ENCODE measurements at places on chromosomes 3 and 15. TPM values are rescaled to one million over a fixed set of nuclear protein-coding genes. Genes with fewer than 3 reads are reported as not detected.
A peak's percentile ranks its signal among the peaks of the same experiment; 100 is the strongest.

GRCh38 chr15:83475551-83475950, 28.4 kb downstream of the SH3GL3 start:
- H3K27ac ChIP-seq = no peak overlapping the region
- H3K4me3 ChIP-seq = no peak overlapping the region
- H3K36me3 ChIP-seq = no peaks in the 10 kb centered on the region
- no peak for DNase-seq
- H3K27me3 ChIP-seq = no peaks in the 10 kb centered on the region
- H3K4me1 ChIP-seq = peaks cover 10% of the 10 kb centered on the region

The OR5K2 gene
- total RNA-seq = not detected

GRCh38 chr15:86505951-86506350, 426.3 kb downstream of the AGBL1 start:
- DNase-seq = no peak
- no peaks in the 10 kb centered on the region for H3K4me1 ChIP-seq
- no peak overlapping the region for H3K27ac ChIP-seq
- no peaks in the 10 kb centered on the region for H3K27me3 ChIP-seq
- no peak overlapping the region for H3K4me3 ChIP-seq

DNA sequence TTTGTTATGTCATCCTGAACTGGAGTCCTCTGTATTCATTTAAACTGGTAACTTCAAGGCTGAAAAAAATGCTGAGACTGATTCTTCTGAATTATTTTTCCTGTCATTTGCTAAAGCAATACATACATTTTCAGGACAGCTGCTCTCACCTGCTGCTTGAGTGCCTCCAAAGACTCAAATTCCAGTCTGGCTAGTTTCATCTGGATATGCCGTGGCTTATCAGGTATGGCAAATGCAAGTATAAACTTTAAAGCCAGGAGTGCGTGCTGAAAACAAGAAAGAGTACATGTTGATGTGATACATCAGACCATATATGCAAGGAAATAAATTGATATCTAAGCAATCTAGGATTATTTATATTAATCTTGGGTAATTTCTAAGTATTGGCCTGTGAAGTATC, 146.1 kb downstream of the SNRK start:
- H3K4me1 ChIP-seq = no peaks in the 10 kb centered on the region
- DNase-seq = no peak
- H3K27me3 ChIP-seq = no peaks in the 10 kb centered on the region
- no peak overlapping the region for H3K4me3 ChIP-seq
- no peak overlapping the region for H3K27ac ChIP-seq

The SNAPC5 gene
- 56.7 TPM for total RNA-seq

GRCh38 chr3:158111861-158112260, 2.0 kb downstream of the RSRC1 start:
- peaks cover 4% of the 10 kb centered on the region for H3K4me1 ChIP-seq
- H3K4me3 ChIP-seq = no peak overlapping the region
- H3K36me3 ChIP-seq = 0 out of 3 replicates have a peak, but pooled peaks cover 3% of the 10 kb centered on the region
- H3K27ac ChIP-seq = peak overlapping the region; percentile 36
- DNase-seq = no peak

The TMEM108 gene
- total RNA-seq = 9.9 TPM

DNA sequence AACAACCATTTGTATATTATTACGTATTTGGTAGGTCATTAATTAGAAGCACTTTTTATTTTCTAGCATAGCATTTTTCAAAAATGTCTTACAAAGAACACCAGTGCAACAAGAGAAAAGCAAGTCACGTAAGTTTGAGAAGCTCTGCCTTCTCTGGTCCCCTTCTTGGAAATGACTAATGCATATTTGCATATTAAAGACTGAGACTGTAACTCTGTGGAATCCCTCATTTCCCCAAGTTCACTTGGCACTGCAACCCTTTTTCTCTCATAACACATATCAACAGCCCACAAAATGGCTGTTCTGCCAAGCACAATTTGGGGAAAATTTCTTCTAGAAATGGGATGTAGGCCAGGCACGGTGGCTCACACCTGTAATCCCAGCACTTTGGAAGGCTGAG, 176.3 kb downstream of the ERC2 start:
- no peaks in the 10 kb centered on the region for H3K4me1 ChIP-seq
- DNase-seq = no peak
- H3K36me3 ChIP-seq = no peaks in the 10 kb centered on the region

DNA sequence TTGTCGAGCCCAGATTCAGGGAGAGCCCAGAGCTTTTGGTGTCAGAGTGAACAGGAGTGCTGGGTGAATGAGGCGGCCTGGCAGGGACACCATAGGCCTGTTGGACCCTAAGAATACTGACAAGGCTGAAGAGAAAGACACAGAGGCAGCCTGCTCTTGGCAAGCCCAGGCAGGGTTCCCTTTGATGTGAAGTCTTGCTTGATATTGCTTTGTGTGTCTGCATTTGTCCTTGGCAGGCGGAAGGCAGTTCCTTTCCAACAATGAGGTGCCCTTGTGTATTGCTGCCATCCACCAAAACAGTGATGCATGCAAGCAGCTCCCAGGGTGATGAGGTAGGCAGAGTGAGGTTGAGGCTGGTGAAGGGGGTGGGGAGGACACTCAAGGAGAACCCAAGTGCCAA, 152.7 kb upstream of the TSC22D2 start:
- no peak overlapping the region for H3K27ac ChIP-seq
- no peak overlapping the region for H3K4me3 ChIP-seq
- H3K36me3 ChIP-seq = no peaks in the 10 kb centered on the region
- H3K4me1 ChIP-seq = no peaks in the 10 kb centered on the region
- H3K27me3 ChIP-seq = no peaks in the 10 kb centered on the region

The SH2D7 gene
- total RNA-seq = not detected

The HMCES gene
- 34.7 TPM for total RNA-seq

The HYKK gene
- total RNA-seq = 3.9 TPM

GRCh38 chr3:53709860-53710674, 136.2 kb downstream of the CHDH start:
- no peaks in the 10 kb centered on the region for H3K27me3 ChIP-seq
- peak; percentile 58 for DNase-seq
- no peak overlapping the region for H3K27ac ChIP-seq
- H3K4me1 ChIP-seq = no peaks in the 10 kb centered on the region
- no peak overlapping the region for H3K4me3 ChIP-seq

GRCh38 chr3:22734756-22735155, 468.4 kb upstream of the UBE2E2 start:
- no peak for DNase-seq
- no peak overlapping the region for H3K4me3 ChIP-seq
- H3K27me3 ChIP-seq = no peaks in the 10 kb centered on the region
- no peaks in the 10 kb centered on the region for H3K36me3 ChIP-seq

The DBR1 gene
- total RNA-seq = 12.4 TPM

DNA sequence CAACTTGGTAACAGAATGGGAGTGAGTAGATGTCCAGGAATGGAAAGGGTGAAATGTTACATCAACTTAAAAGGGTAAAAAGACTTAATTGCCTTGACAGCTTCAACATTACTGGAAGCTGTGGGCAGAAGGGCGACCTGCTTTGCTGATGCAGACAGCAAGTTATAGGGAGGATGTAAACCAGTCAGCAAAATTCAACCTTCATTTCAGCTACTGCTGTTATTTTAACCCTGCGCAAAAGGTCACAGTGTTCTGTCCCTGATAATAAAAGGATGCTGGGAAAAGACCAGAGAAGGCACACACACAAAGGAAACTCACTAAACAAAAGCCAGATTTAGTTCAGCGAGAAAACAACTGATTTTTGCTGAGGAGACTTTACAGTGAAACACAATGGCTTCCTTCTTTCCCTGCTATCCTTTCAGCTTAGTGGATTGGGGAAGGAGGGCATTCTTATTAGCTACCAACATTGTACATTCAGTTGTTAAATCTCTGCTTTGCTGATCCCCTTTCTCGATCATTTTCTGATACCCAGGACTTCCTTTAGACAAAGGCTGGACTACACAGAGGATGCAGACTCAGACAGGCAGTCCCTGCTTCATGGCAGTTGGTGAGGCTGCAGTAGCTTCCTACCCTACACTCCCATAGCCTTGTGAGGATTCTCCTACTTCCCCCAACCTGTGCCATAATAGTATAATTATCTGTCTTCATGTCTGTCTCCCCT, 62.0 kb downstream of the P3H2 start:
- DNase-seq = no peak
- no peak overlapping the region for H3K27ac ChIP-seq
- H3K27me3 ChIP-seq = no peaks in the 10 kb centered on the region
- H3K36me3 ChIP-seq = no peaks in the 10 kb centered on the region
- no peak overlapping the region for H3K4me3 ChIP-seq
- no peaks in the 10 kb centered on the region for H3K4me1 ChIP-seq

GRCh38 chr15:85986741-85987140, 92.9 kb upstream of the AGBL1 start:
- H3K36me3 ChIP-seq = no peaks in the 10 kb centered on the region
- H3K4me1 ChIP-seq = no peaks in the 10 kb centered on the region
- H3K4me3 ChIP-seq = no peak overlapping the region
- no peaks in the 10 kb centered on the region for H3K27me3 ChIP-seq
- no peak for DNase-seq

- H3K27me3 ChIP-seq = no peaks in the 10 kb centered on the region
- no peak for DNase-seq
- no peak overlapping the region for H3K4me3 ChIP-seq
- no peaks in the 10 kb centered on the region for H3K36me3 ChIP-seq
- no peak overlapping the region for H3K27ac ChIP-seq
- no peaks in the 10 kb centered on the region for H3K4me1 ChIP-seq
Observed at GRCh38 chr3:174477491-174477890, 381.6 kb upstream of the NAALADL2 start.

DNA sequence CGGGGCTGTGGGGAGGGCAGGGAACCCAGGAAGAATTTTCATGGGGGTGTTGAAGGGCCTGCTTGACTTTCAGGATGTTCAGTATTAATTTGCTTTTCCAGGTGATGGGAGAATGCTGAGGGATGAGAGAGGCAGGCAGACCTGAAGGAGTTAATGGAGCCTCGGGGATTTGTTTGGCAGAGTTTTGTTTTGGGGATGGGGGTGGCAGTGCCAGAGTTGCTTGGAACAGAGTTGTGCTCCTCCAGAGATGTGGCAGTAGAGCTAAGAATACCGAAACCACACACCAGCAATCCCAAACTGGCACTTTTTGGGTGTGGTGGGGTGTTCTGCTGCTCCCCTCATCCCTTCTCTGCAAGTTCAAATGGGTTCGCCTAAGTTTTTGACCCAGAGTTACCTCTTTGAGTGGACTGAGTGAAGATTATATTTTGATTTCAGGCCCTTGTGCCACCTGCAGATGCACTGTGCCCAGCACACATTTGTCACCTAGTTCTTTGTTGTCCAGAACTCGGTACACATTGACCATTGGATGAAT, 1.6 kb downstream of the BOC start:
- no peaks in the 10 kb centered on the region for H3K4me1 ChIP-seq
- H3K27me3 ChIP-seq = no peaks in the 10 kb centered on the region
- H3K36me3 ChIP-seq = no peaks in the 10 kb centered on the region
- DNase-seq = no peak
- no peak overlapping the region for H3K27ac ChIP-seq

GRCh38 chr3:179260949-179261765, 10.2 kb upstream of the KCNMB3 start:
- no peaks in the 10 kb centered on the region for H3K36me3 ChIP-seq
- no peaks in the 10 kb centered on the region for H3K27me3 ChIP-seq
- peak overlapping the region; percentile 89 for H3K27ac ChIP-seq
- peaks cover 24% of the 10 kb centered on the region for H3K4me1 ChIP-seq

- H3K36me3 ChIP-seq = no peaks in the 10 kb centered on the region
- no peak overlapping the region for H3K27ac ChIP-seq
- no peak for DNase-seq
- H3K4me1 ChIP-seq = no peaks in the 10 kb centered on the region
- no peaks in the 10 kb centered on the region for H3K27me3 ChIP-seq
- no peak overlapping the region for H3K4me3 ChIP-seq
Observed at GRCh38 chr3:47365213-47366153, 15.3 kb upstream of the PTPN23 start.

DNA sequence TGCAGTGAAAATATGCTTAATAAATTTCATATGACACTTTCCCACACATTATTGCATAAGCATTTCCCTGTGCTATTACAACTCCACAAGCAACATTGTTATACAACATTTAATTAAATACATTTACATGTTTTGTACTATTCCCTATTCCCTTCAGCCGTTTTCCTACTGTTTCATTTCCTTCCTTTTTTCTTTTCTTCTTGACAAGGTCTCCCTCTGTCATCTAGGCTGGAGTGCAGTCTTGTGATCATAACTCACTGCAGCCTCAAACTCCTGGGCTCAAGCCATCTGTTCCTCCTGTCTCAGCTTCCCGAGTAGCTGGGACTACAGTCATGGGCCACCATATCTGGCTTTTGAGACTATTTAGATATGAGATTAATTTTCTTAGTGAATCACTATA, 254.7 kb downstream of the NFKBIZ start:
- no peak for DNase-seq
- H3K36me3 ChIP-seq = no peaks in the 10 kb centered on the region
- H3K4me1 ChIP-seq = no peaks in the 10 kb centered on the region
- H3K27ac ChIP-seq = no peak overlapping the region
- H3K27me3 ChIP-seq = no peaks in the 10 kb centered on the region

The TGM5 gene
- not detected for total RNA-seq

All from K562 (cell line).